ENCODE measurements at places on chromosomes 12 and 14.

GRCh38 chr12:109641422-109641821, 67.8 kb downstream of the MVK start:
- no peak for DNase-seq

- no peak for DNase-seq
These were observed 5.1 kb downstream of the GPRC5D start for GRCh38 chr12:12946686-12947355.

GRCh38 chr14:34013721-34014060, 62.8 kb upstream of the EGLN3 start:
- DNase-seq: no peak

- no peak for DNase-seq
These were observed 31.8 kb downstream of the CRADD start for GRCh38 chr12:93708952-93709351.

DNA sequence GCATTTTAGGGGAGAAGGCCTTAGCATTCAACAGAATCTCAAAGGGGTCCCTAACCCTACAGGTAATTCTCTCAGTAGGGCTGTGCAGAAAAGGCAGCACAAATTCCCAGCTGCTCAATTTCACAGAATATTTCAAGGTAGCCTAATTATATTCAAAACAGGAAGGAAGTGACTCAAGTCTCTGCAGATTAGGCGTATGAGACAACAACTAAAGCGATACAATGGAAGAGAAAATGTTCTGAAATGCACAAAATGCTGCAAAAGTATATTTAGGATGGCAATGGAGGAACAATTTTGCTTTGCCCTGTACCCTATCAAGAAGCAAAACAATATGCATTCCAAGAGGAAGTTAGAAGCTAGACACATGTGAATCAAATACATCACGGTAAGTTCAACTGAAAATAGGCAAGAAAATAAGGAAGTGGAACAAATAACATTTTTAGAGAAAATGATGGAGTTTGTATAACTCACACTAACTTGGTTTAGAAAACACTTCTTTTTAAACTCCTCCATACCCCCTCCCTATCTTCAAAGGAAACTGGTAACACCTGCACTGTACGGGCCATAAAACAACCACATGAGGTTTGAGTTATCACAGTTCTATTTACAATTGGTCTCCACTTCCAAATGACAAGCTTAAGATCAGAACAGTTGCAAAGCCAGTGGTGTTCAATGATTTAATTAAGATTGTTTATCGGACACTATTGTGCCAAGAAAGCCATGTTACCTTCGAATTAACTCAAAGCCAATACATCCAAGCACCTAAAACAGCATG, 1.6 kb downstream of the GIT2 start:
- no peak for DNase-seq

- no peak for DNase-seq
These were observed 146.6 kb downstream of the STXBP6 start for GRCh38 chr14:24903337-24903736.

GRCh38 chr12:122886851-122887818, 8.8 kb downstream of the VPS37B start:
- DNase-seq: peak; percentile 41

- no peak for DNase-seq
These were observed 395.0 kb downstream of the EGLN3 start for GRCh38 chr14:33555710-33556350.

DNA sequence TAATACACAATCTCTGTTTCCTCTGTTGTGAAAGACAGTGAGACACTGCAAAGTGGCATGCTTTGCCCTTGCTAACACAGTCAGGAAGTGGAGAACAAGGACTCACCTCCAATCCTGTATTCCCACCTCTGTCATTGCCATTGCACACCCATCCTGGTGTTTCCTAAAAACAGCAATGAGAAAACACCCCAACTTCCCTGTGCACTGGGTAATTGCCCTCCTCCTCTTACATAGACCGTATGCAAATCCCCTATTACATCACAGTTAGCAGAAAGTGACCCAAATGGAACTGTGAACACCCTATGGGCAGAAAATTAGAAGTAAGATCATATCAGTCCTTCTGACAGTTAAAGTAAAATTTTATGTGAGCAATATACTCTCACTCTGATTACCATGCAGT, 355.5 kb downstream of the BCL11B start:
- no peak for DNase-seq

DNA sequence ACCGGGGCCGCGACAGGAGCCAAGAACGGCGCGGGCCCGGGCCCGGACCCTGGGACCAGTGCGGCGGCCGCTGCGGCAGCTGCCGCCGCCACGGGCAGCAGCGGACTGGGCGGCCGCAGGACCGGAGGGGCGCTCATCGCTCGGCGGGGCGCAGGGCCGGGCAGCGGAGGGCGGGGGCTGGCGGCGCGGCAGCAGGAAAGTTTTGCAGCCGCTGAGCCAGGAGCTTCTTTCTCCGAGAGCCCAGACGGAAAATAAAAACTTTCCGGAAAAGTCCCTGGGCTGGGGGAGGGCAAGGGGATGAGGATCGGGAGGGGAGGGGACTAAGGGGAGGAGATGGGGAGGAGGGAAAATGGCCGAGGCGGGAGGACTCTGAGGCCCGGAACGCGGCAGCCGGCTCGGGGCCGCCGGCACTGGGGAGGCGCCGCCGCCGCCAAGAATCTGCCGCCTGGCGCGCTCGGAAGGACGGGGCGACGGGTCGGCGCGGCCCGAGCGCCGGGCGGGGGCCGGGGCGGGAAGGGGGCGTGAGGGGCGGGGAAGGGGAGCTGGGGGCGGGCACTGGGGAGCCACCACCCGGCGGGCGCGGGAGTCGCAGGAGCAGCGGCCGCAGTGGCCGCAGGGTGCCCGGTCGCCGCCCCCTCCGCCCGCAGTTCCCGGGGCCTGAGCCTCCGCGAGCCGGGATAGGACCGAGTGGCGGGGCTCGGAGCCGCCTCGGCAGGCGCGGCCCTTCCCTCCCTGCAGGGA, at the start of gene PRKD1:
PRKD1 (minus strand) TSS at position 472 of the 741 bp plus-strand sequence.
- no peak for DNase-seq
